Stimulated activated CD8-positive, alpha-beta memory T cell treated with anti-CD3 and anti-CD28 coated beads, Interleukin-7, amount 100 ng/mL, for 24 hours (primary cell): ENCODE measurements at places on chromosomes 7 and 10.

GRCh38 chr7:30566596-30566995, 28.1 kb upstream of the GARS1 start:
- DNase-seq = no peak

DNA sequence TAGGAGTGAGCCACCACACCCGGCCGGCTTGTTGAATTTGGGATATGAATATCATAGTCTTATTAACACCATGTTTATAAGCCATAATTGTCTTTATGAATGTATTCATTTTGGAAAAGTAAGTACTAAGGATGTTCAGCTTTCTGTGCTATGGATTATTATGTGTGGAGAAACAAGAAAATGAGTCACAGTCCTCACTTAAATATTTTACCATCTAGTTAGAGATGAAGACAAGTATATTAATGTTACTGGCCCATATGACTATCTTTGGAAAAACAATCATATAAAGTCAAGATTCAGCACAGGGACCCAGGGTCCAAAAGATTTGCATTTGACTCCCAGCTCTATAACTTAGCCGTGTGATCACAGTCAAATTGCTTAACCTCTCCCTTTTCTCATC, 9.8 kb upstream of the TOMM7 start:
- DNase-seq = no peak

DNA sequence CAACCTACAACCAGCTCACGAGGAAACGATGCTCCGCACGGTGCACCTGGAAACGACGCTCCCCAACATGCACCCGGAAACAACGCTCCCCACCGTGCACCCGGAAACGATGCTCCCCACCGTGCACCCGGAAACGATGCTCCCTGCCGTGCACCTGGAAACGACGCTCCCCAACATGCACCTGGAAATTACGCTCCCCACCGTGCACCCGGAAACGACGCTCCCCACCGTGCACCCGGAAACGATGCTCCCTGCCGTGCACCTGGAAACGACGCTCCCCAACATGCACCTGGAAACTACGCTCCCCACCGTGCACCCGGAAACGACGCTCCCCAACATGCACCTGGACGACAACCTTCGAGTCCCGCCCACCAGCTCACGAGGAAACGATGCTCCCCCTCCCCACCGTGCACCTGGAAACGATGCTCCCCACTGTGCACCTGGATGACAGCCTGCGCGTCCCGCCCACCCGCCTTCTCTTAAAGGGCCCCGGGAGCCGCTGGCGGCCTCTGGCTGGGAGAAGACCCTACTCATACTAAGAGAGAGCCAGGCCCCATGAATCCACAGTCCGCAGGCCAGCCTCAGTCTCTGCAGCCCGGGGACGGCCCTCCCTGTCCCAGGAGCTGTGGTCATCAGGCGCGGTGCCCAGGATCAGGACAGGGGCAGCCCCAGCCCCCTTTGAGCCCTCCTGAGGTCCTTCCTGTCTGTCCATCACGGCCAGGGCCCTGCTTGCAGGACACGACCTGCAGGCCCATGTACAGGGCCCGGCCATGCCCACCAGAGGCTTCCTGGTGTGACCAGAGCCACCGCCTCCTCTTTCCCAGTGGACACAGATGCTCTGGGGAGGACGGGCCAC, 98.3 kb downstream of the PDGFA start:
- DNase-seq = no peak

DNA sequence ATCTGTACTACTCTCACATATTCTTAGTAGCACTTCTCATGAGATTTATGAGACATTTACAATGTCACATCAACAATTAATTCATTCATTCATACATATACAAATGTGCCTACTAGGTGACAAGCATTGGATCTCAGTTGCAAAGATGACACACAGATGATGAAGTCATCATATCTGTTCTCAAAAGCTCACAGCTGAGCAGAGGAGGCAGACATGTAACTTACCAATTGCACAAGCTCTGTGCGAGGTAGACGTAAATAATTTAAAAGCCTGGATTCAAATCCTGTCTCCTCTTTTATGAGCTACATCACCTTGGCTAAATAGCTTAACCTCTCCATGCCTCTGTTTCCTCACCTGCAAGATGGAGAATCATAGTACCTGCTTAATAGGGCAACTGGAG, 109.4 kb upstream of the FAM133B start:
- DNase-seq = no peak

DNA sequence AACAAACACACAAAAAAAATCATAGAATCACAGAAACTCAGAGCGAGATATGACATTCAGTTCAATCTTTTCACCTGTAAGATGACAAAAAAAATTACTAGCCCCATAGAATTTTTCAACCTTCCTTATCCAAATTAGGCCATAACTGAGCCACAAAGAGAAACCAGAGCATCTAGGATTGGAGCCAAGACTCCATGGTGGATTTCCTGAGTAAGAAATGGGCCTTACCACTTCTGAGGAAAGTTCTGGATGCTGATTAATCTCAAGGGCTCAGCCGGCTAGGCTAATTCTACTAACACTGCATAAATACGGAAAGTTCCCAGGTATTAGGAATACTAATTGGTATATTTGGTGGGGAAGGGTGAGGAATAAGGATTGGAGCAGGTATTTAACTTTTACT, 16.8 kb downstream of the LIPM start:
- no peak for DNase-seq

GRCh38 chr7:143504937-143505297, 27.2 kb downstream of the TAS2R41 start:
- DNase-seq = no peak

DNA sequence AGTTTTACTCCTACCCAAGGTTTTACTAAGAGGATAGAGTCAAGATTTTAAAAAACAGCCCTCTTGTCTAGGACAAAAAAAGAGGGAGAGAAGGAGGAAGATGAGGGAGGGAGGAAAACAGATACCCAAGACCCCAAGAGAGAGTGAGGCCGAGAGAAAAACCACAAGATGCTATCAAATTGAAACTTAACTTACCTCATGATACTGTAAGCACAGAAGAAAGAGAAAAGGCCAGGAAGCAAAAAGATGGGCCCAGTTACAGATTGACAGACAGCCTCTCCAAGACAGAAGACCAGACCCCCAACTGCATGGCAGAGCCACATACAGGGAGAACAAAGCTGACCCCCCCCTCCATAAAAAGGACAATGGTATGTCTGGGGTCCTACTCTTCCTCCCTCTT, 11.4 kb downstream of the SEC31B start:
- no peak for DNase-seq

- no peak for DNase-seq
Observed at GRCh38 chr7:135825406-135825805, 76.8 kb upstream of the FAM180A start.

DNA sequence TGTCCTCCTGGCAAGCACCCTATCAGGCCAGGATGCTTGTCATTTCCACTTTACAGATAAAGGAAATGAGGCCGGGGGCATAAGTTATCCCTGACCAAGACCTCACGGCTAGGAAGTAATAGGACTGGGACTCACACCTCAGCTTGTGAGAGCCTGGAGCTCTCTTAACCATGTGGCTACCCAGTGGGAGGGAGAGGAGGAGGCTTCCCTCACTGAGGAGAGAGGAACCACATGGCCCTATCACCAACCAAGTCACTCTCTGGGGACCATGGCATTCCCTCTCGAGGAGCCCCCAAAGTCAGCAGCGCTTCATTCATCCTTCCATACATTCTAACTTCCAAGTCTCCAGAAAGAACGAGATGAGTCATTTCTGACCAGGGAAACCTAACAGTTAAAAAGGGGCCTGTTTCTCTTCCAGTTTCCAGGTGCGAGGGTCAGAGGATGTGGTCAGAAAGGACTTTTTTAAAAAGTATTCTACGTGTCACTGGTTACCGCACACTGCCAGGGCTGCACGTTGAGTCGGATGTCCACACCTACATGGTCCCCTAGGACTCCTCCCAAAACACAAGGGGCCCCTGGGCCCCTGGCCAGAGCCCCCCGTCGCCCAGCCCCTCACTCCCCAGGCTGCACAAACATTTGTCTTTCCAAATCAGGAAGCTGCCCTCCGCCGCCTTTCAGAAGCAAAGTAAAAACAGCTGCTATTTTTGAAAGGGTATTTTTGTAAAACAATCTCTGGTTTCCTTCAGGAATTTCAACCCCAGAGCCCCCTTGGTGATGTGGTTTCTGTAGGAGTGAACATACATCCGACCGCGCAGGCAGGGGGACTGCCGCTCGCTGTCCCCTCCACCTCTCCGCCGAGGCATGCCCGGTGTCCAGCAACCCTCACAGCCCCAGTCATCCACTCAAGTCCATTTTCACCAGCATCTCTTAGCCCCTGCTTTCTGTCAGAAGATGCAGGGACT, 128.2 kb upstream of the CHST15 start:
- DNase-seq = no peak

DNA sequence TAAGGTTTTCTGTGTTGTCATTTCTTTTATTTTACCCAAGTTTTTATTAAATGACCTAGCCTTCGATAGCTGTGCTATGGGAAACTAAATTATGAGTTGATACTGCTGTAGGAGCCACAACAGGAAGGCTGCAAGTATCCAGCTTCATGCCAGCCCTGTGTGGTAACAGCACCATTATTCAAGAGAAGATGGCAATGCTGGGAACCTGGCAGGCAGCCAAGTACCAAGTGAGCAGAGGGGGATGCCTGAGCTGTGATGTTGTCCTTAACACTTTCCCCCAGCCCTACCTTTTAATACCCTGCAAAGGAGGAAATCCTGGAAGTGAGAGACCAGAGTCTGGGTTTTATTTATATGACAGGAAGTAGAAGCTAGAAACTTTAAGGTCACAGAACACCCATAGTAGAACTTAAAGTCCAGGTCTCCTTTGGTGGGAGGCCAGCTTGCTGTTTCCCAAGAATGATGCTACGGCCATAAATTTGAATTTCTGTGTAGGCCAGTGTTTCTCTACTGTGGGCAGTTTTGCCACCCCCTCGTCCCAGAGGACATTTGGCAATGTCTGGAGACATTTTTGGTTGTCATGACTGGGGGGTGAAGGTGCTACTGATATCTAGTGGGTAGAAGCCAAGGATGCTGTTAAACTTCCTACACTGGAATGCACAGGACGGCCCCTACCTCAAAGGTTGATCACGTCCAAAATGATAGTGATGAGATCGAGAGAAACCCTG, 9.2 kb upstream of the ATXN7L1 start:
- no peak for DNase-seq

DNA sequence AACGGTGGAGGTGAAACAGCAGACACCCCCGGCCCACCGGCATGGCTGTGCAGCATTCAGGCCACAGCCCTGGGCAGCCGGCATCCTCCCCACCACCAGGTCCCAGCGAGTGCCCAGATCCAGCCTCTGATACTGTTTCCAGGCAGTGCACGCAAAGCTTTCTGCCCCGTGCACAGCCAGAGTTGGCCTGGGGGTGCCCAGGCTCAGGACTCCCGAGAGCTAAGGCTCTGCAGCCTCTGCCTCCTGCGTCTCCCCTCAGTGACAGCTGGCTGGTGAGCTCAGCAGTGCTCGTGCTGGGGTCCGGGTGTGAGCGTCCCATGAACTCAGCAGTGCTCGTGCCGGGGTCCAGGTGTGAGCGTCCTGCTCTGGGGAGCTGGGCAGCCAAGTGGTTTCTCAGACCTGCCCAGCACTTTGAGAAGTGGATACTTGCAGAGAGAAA, 65.4 kb downstream of the CFAP46 start:
- DNase-seq = no peak

DNA sequence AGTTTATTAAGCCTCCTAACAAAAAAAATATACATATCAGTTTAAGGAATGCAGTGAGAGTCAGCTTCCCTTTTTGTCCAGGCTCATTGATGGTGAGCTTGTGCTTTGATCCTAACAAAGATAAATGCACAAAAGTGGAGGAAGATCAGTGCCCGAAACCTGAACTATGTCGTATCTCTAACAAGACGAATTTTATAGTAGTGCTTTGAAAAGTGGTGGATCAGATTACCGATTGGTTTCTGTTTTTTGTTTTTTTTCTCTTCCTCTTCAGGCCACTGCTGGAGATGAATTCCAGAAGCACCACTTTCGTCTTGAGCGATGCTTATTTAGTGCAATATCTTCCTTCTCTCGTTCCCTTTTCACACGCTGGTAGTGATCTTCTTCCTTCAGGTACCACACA, 72.8 kb downstream of the RHOBTB1 start:
- DNase-seq = no peak

DNA sequence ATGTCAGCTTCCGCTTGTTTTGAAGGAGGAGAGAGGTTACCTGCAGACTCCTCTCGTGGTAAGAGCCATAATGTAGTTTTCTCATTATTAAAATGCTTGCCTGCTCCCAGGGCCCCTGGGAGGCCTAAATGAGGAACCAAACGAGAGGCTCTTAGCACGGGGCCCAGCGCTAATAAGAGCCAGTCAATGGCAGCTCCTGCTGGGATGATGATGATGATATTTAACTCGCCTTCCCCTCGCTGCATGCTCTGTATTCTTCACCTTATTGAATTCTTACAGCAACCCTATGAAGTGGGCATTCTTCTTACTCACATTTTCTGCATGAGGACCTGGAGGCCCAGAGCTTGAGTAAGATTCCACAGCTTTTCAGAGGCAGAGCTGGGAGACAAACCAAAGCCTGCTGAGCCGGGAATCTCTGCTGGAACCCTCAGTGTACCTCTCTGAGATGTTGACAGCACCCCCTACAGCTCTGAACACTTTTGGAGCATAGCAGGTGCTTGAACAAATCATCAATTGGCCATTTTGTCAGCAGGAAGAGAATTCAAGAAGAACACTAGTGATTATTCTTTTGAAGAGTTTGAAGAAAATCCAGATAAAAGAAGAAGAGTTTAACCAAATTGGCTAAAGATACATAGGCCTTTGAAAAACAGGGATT, 93.1 kb upstream of the HABP2 start:
- DNase-seq = no peak

- DNase-seq = no peak
Observed at GRCh38 chr7:156049366-156049765, 237.1 kb upstream of the SHH start.

GRCh38 chr10:95408983-95409873, 118.4 kb upstream of the PDLIM1 start:
- no peak for DNase-seq

- no peak for DNase-seq
Observed at GRCh38 chr10:122740640-122741039, 41.0 kb upstream of the C10orf120 start.

DNA sequence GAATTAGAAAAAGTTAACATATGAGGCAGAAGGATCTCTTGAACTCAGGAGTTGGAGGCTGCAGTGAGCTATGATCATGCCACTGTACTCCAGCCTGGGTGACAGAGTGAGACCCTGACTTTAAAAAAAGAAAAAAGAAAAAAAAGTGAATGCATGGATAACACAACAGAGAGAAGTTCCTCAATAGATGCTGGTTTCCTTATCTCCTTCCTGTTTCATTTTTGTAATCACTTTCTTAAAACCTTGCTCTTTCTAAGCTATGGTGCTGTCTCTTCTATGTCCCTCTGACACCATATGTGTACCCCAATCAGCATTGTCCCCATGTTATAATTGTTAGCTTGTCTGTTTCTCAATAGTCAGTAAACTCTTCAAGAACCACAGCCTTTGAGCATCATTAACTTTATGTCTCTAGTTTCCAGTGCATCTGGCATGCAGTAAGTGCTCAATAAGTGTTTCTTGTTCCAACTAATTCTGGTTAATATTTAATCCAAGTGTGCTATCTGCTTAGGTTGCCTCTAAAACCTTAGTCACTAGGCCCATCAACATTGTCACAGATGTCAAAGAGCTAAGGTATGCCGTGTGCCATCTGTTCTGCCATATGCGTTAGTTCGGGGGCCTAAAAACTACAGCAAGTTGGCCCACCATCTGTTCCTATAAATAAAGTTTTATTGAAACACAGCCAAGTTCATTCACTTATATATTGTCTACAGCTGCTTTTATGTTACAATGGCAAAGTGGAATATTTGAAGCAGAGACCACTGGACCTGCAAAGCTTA, 36.2 kb downstream of the MPP7 start:
- no peak for DNase-seq
